ENCODE measurements at places on chromosomes 6 and 20.
A peak's percentile ranks its signal among the peaks of the same experiment; 100 is the strongest.

GRCh38 chr6:63471654-63472053, 100.6 kb upstream of the LOC128125822 start:
- H3K27me3 ChIP-seq, result no peaks in the 10 kb centered on the region
- H3K4me1 ChIP-seq, result no peaks in the 10 kb centered on the region
- no peaks in the 10 kb centered on the region for H3K36me3 ChIP-seq
- H3K27ac ChIP-seq, result no peak overlapping the region

DNA sequence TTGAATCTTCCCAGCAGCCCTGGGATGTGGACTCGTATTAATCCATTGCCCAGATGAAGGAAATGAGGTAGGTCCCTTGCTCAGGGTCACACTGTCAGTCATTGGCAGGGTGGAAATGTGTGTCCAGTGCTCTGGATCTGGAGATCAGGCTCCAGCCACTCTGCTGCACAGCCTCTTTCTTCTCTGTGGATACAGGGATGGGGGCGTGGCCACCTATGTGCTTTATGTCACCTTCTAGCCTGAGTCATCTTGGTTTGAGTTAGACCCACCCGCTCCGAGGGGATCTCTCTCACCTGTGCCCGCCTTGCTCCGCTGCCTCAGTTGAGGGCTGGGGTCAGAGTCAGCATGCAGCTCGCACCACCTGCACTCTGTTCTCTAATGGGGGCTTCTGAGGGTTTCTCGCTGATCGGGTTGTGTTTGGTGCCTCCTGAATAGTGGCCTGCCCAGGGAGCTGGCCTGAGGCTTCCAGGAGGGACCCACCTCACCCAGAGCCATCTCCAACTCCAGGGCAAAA, 80.0 kb downstream of the TCP11 start:
- H3K27ac ChIP-seq, result no peak overlapping the region
- DNase-seq, result no peak
- peaks cover 28% of the 10 kb centered on the region for H3K4me1 ChIP-seq
- no peaks in the 10 kb centered on the region for H3K27me3 ChIP-seq
- no peaks in the 10 kb centered on the region for H3K36me3 ChIP-seq
- H3K4me3 ChIP-seq, result no peak overlapping the region

GRCh38 chr20:48421547-48421946, 406.3 kb downstream of the PREX1 start:
- no peaks in the 10 kb centered on the region for H3K4me1 ChIP-seq
- H3K27me3 ChIP-seq, result peaks cover 6% of the 10 kb centered on the region
- DNase-seq, result no peak

GRCh38 chr6:38326837-38327236, 312.9 kb downstream of the BTBD9 start:
- no peaks in the 10 kb centered on the region for H3K36me3 ChIP-seq
- DNase-seq, result no peak
- no peaks in the 10 kb centered on the region for H3K27me3 ChIP-seq
- no peak overlapping the region for H3K4me3 ChIP-seq
- no peak overlapping the region for H3K27ac ChIP-seq
- no peaks in the 10 kb centered on the region for H3K4me1 ChIP-seq

GRCh38 chr6:15299430-15300131, 53.7 kb downstream of the JARID2 start:
- DNase-seq, result peak; percentile 25
- no peak overlapping the region for H3K4me3 ChIP-seq
- peaks cover 19% of the 10 kb centered on the region for H3K36me3 ChIP-seq
- H3K4me1 ChIP-seq, result peaks cover 79% of the 10 kb centered on the region

- H3K27me3 ChIP-seq, result no peaks in the 10 kb centered on the region
- H3K36me3 ChIP-seq, result peaks cover 3% of the 10 kb centered on the region
- H3K27ac ChIP-seq, result no peak overlapping the region
- no peak for DNase-seq
- H3K4me3 ChIP-seq, result no peak overlapping the region
- H3K4me1 ChIP-seq, result no peaks in the 10 kb centered on the region
Measured at GRCh38 chr6:143205585-143205984, 144.9 kb downstream of the AIG1 start.

DNA sequence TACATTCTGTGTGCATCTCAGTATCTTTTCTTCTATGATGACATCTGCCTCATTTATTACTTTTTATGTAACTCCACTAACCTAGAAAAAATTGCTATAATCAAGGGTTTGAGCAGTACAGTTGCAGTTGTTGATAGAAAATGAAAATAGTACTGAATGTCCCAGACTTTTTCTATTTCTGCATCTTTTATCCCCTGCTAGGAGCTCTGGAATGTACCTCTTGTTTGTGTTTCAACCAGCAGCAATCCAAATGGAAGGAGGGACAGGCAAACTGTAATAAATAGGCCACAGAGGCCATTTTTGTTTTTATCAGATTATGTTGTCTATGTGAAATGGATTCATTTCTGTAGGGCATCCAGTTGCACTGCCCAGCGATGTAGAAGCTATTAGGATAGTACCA, 536.9 kb downstream of the KIF16B start:
- H3K4me3 ChIP-seq, result no peak overlapping the region
- H3K27ac ChIP-seq, result no peak overlapping the region
- H3K27me3 ChIP-seq, result no peaks in the 10 kb centered on the region

GRCh38 chr20:3168079-3168828, 5.1 kb downstream of the LZTS3 start:
- H3K4me1 ChIP-seq, result peaks cover 6% of the 10 kb centered on the region
- H3K27ac ChIP-seq, result no peak overlapping the region
- H3K36me3 ChIP-seq, result no peaks in the 10 kb centered on the region

- no peaks in the 10 kb centered on the region for H3K36me3 ChIP-seq
- no peaks in the 10 kb centered on the region for H3K4me1 ChIP-seq
- H3K4me3 ChIP-seq, result no peak overlapping the region
- no peaks in the 10 kb centered on the region for H3K27me3 ChIP-seq
- H3K27ac ChIP-seq, result no peak overlapping the region
Measured at GRCh38 chr6:55082021-55082420, 92.3 kb upstream of the HCRTR2 start.

- H3K36me3 ChIP-seq, result no peaks in the 10 kb centered on the region
- H3K27me3 ChIP-seq, result no peaks in the 10 kb centered on the region
- DNase-seq, result no peak
Measured at GRCh38 chr6:51562198-51562597, 525.2 kb downstream of the PKHD1 start.

DNA sequence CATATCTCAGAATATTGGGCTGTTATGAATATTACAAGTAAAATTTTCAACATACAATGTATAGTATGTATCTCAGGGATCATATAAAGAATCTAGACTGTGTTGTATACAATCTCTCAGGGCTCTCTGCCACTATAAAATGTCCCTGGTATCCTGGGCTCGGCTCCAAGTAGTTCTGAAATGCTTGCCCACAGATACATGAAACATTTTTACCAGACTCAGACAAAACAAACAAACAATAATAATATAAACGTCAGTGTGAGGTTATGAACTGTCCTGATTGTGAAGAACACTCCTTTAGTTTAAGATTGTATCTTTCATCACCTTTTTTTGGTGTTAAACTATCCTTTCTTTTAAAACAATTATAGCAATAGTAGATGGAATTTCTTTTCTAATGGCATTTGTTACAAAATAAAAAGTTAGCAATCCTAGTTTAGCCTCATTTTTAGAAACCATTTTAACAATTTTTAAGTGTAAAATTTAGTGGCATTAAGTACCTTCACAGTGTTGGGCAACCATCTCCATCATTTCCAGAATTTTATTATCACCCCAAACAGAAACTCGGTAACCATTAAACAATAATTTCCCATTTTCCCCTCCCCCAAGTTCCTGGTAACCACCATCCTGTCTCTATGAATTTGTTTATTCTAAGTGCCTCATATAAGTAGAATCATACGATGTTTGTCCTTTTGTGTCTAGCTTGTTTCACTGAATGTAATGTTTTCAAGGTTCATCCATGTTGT, 17.4 kb upstream of the LY86 start:
- H3K4me3 ChIP-seq, result no peak overlapping the region
- peaks cover 14% of the 10 kb centered on the region for H3K36me3 ChIP-seq
- H3K4me1 ChIP-seq, result peaks cover 3% of the 10 kb centered on the region
- peaks cover 31% of the 10 kb centered on the region for H3K27me3 ChIP-seq

- peaks cover 4% of the 10 kb centered on the region for H3K27me3 ChIP-seq
- no peaks in the 10 kb centered on the region for H3K36me3 ChIP-seq
- H3K4me3 ChIP-seq, result no peak overlapping the region
- no peaks in the 10 kb centered on the region for H3K4me1 ChIP-seq
Measured at GRCh38 chr6:151784441-151785214, 22.9 kb upstream of the ESR1 start.

DNA sequence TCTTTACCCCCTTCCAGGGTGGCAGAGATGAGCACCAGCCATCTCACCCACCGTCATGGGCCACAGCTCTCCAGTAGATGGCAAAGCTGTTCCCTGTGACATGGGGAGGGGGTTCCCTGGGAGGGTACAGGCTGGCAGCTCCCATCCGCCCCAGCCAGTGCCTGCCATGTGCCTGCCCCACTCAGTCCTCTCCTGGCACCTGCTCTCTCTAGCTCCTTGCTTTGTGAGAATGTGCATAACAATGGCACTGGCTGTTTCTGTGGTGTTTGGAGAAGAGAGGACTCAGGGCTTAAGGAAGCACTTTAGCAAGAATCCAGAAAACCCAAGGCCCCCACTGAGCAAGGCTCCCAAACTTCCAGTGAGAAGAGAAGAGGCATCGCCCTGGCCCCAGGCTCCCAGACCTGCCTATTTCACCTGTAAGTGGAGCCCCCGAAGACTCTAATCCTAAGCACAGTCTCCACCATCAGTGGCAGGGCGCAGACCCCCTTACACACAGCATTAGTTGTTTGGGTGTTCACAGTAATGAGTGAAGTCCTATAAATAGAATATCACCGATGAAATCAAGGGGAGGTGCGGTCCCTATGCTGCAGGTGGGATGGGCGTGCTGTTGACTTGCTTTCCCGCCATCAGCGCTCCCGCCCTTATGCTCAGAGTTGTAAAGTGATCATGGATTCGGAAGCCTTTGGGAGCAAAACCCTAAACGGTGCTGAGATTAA, 110.2 kb downstream of the AGPAT4 start:
- no peak overlapping the region for H3K4me3 ChIP-seq
- no peaks in the 10 kb centered on the region for H3K4me1 ChIP-seq
- no peaks in the 10 kb centered on the region for H3K27me3 ChIP-seq
- peaks cover 3% of the 10 kb centered on the region for H3K36me3 ChIP-seq
- H3K27ac ChIP-seq, result no peak overlapping the region

DNA sequence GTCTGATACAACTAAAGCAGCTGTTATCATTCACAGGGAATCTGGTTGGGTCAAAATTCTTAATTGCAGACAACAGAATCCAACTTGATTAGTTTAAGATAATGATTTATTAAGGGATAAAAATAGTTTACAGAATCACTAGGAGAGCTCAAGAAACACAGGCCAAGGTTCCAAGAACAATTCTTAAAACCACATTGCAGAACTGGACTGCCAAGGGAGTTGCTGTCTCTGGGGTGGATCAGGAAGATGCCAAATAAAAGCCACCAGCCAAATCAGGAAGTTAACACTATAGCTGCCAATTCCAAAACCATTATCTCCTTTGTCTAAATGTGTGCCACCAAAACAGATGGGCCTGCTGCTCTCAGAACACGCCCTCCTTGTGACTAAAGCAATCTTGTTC, 53.7 kb downstream of the NUDT3 start:
- H3K36me3 ChIP-seq, result peaks cover 8% of the 10 kb centered on the region
- no peak overlapping the region for H3K4me3 ChIP-seq
- no peak overlapping the region for H3K27ac ChIP-seq
- DNase-seq, result no peak
- H3K27me3 ChIP-seq, result no peaks in the 10 kb centered on the region
- peaks cover 25% of the 10 kb centered on the region for H3K4me1 ChIP-seq

DNA sequence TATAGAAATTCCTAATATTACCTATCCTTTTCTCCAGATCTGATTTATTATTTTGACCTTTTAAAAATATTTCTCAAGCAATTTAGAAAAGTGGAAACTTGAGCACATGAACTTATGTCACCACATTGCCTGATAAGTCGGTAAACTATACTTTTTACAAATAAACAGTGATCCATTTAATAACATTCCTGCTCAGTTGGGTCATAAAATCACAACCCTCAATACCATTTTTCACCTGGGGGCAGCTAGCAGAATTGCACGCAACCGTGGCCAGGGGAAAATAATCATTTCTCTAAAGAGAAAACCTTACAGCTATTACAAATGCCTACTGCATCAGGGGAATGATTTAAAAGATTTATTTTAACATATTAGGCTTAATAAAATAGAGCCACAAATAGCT, 614.5 kb downstream of the PHF3 start:
- H3K4me1 ChIP-seq, result no peaks in the 10 kb centered on the region
- no peaks in the 10 kb centered on the region for H3K27me3 ChIP-seq
- DNase-seq, result no peak
- H3K4me3 ChIP-seq, result no peak overlapping the region
- no peak overlapping the region for H3K27ac ChIP-seq

GRCh38 chr20:49908258-49908565, 7.1 kb downstream of the SPATA2 start:
- DNase-seq, result no peak
- H3K27me3 ChIP-seq, result no peaks in the 10 kb centered on the region
- H3K4me3 ChIP-seq, result no peak overlapping the region
- H3K27ac ChIP-seq, result no peak overlapping the region
- peaks cover 15% of the 10 kb centered on the region for H3K36me3 ChIP-seq

DNA sequence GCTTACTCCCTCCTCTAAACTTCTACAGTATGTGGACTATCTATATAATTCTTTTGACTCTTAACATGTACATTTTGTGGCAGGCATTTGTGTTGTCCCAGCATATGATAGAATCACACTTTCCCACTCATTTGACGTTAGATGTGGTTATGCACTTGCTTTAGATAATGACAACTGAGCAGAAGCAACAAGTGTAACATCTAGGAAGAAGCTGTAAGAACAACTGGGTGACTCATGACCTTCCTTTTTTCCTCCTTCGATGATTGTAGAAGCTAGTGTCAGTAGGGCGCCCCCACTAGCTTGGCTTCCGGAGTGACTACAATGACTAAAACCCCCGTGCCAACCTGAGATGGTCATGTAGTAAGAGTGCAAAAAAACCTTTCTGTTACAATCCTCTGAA, 74.6 kb upstream of the CEP85L start:
- H3K27me3 ChIP-seq, result no peaks in the 10 kb centered on the region
- H3K4me1 ChIP-seq, result peaks cover 48% of the 10 kb centered on the region
- no peak overlapping the region for H3K4me3 ChIP-seq
- DNase-seq, result peak; percentile 40
- no peaks in the 10 kb centered on the region for H3K36me3 ChIP-seq
